ENCODE measurements at places on chromosomes 3 and 15.

GRCh38 chr15:86162172-86162591 is 82.5 kb downstream of the AGBL1 start:
- DNase-seq, result no peak

DNA sequence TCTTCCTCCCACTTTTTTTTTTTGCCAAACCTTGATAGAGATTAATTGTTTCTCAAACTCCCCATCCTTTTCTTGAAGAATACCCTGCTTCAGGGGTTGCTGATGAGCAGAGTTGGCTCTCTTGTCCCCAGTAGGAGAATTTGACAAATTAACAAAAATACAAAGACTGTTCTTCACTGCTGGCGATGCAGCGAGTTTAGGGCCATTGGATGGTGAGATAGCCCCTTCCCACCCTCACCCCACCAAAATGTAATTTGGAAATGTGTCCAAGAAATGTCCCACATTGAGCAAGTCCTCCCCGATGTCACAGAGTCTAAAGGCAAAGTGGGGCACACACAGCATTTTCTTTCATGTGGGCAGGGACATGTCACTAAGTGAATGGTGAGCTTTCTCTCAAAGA is 136.0 kb upstream of the RARB start:
- DNase-seq, result no peak

DNA sequence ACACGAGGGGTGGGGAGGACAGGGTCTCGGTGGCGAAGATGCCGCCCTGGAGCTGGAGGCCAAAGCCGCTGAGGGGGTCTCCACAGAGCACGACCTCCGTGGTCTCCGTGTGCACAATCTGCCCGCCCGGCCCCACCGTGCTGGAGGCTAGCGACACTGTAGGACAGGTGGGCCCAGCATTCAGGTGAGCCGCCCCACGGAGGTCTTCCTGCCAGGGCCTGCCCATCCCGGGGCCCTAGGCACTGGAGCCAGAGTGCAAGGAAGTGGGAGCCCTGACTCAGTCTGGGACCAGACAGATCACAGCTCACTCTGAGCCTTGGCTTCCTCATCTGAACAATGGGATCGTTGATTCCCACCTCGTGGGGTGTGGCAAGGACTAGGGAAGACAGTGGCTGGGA is 25.8 kb downstream of the GRIP2 start:
- no peak for DNase-seq

DNA sequence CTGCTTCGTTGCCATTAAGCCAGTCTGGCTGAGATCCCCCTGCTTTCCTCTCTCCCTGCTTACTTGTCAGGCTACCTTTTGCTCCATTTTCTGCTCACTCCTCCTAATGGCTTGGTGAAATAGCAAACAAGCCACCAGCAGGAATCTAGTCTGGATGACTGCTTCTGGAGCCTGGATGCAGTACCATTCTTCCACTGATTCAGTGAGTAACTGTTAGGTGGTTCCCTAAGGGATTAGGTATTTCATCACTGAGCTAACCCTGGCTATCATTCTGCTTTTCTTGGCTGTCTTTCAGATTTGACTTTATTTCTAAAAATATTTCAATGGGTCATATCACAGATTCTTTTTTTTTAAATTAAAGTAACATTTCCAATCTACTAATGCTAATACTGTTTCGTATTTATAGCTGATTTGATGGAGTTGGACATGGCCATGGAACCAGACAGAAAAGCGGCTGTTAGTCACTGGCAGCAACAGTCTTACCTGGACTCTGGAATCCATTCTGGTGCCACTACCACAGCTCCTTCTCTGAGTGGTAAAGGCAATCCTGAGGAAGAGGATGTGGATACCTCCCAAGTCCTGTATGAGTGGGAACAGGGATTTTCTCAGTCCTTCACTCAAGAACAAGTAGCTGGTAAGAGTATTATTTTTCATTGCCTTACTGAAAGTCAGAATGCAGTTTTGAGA is 25.0 kb downstream of the CTNNB1 start:
- DNase-seq, result no peak

DNA sequence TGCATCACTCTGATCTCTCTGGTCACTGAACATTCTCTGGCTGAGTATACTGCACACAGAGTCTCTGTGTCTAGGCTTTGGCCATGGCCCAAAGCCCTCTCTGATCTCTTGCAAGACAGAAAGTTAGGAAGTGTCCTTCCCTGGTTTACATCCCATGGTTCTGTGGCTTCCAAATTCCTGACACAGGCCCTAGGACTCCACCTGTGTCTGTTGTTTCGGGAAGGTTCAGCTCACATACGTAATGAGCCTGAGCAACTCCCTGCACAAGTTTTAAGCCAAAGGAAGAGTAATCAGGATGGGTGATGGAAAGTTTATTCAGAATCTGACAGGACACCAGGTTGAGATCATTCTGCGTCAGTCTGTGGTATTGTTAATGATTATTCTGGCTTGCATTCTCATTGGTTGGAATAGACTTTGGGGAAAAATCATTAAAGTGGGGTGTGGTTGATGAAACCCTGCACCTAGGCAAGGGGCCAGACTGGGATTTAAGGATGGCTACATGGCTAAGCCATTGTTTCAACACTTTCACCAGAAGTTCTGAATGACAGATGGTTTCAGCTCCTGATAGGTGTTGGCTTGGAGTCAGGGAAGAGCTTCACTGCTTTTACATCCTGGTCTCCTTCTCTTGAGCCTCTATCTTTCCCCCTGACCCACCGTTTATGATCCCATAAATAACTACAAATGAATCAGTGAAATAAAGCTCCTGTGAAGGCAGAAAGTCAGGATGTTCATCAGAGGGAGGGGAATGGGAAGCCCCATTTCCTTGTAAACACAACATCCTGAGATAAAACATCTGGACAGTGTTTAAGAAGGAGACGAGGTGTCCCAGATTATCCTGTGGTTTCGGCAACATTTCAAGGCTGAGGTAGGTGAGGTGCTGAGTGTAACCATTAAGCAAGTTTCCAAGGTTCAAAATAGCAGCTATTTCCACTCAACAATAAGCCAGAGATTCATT is 14.1 kb downstream of the LCMT2 start:
- DNase-seq, result no peak
